Myocyte (in vitro differentiated cells): ENCODE measurements at places on chromosomes 16 and 17.

DNA sequence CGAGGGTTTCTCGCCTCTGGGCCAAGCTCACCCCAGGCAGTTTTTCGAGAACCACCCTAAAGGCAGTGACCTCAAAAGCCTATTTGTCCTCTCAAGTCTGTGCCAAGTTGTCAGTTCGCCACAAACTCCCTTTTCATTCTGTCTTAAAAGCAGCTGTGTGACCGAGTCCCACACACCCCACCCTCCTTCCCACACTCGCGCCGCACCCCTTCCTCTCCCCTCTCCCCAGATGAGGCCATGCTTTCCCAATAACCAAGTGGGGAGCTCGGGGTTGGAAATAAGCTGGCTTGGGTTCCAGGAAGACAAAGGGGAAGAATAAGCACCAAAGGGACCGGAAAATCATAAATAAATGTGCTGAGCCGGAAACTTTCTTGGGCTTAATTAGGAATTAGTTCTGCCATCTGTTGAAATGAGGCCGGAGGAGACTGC, 36.7 kb downstream of the GRIN2C start:
- peak; percentile 26 for DNase-seq

GRCh38 chr16:80507538-80507937, 33.3 kb upstream of the DYNLRB2 start:
- no peak for DNase-seq

- DNase-seq, result no peak
These were observed 37.2 kb downstream of the GSE1 start for GRCh38 chr16:85650135-85650843.

GRCh38 chr17:36106493-36106835, 2.8 kb downstream of the CCL4 start:
- no peak for DNase-seq

DNA sequence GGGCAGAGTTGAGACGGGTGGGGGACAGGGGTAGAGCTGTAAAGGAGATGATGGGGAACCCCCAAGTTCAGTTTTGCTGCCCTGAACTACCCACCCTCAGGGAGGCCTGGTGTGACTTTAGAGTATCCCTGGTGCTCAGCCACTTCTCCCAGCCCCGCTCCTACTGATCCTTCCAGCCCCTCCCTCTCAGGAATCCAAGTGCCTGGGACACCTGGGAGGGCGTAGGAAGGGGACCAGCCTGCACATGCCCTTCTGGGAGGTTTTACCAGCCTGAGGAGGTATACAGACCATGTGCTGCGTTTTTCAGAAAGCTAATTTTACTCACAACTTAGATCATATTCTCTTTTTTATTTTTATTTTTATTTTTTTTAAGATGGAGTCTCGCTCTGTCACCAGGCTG, 4.1 kb downstream of the ST6GALNAC2 start:
- no peak for DNase-seq

- peak; percentile 35 for DNase-seq
These were observed 31.7 kb downstream of the SOCS1 start for GRCh38 chr16:11224096-11224893.

- no peak for DNase-seq
These were observed 14.2 kb downstream of the C16orf82 start for GRCh38 chr16:27080895-27081294.

GRCh38 chr16:54657058-54657708, 273.5 kb upstream of the IRX5 start:
- peak; percentile 55 for DNase-seq

- no peak for DNase-seq
These were observed 10.1 kb downstream of the MRM3 start for GRCh38 chr17:792277-792676.

DNA sequence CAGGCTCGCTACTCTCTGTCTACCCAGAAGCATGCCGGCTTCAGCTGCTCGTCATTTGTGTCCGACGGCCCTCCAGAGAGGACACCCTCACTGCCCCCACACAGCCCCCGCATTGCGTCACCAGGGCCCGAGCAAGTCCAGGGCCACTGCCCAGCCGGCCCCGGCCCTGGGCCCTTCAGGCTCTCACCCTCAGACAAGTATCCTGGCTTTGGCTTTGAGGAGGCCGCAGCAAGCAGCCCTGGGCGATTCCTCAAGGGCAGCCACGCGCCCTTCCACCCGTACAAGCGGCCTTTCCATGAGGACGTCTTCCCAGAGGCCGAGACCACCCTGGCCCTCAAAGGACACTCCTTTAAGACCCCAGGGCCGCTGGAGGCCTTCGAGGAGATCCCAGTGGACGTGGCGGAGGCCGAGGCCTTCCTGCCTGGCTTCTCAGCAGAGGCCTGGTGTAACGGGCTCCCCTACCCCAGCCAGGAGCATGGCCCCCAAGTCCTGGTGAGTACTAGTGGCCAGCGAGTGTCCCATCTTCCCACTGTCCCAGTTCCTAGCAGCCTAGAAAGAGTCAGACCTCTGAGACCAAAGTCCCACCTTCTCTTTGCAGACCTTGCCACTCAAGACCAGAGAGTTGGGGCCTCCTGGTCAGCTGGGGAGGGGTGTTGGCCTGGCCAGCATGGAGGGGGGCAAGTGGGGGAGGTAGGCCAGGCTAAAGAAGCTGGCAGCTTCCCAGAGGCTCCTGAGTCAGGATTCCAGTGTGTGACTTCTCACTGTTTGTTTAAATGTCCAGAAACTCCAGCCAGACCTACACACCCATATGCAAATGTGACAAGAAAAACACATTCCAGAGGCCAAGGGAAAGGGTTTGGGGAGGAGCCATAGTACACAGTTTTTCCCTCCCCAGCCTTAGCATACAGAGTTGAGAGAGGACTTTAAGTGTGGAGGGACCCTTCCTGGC, 18.6 kb downstream of the FOXN1 start:
- no peak for DNase-seq

GRCh38 chr16:55120408-55120807, 189.7 kb downstream of the IRX5 start:
- DNase-seq, result no peak

DNA sequence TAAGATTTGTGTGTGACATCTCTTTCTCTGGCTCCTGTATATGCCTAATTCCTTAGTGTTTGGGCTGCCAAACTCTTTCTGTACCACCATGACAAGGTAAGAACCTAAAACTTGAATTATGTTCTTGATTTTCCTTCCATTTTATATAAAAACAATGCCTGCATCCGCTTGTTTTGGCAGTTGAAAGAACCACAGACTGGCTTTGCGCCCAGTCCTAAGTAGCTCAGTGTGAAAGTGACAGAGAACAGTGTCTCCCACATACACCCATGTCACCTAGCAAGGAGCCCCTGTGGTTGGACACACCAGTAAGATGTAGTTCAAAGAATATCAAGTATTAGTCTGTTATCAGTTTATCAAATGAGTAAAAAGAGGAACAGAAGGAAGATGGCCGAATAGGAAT, 40.7 kb upstream of the SLC6A2 start:
- DNase-seq, result no peak

GRCh38 chr17:82697808-82698064, 762 bp downstream of the RAB40B start:
- DNase-seq, result no peak

GRCh38 chr17:38463451-38463858, 35.2 kb downstream of the ARHGAP23 start:
- no peak for DNase-seq

DNA sequence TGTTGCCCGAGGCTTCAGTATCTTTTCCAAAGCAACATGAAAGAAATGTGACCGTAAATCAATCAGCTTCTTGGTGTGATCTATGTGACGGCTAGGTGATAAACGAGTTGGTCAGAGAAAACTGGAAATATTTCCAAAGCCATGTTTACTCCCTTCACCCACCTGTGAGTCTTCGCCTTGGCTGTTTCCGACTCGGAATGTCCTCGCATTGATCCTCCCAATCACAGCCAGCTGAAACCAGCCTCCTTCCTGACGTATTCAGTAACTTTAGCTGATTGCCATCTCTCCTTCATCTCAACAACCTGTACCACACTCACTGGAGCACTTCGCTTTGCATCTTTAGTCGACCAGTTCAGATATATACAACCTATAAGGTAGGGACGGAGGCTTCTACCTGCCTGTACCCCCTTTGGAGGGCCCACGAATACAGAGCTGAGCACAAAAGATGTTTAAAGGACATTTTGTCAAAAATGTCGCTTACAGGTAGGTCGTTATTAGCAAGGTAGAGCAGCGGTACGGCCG, 705 bp downstream of the KRABD2 start:
- no peak for DNase-seq

- no peak for DNase-seq
These were observed 17.7 kb downstream of the PLCG2 start for GRCh38 chr16:81796583-81797346.

DNA sequence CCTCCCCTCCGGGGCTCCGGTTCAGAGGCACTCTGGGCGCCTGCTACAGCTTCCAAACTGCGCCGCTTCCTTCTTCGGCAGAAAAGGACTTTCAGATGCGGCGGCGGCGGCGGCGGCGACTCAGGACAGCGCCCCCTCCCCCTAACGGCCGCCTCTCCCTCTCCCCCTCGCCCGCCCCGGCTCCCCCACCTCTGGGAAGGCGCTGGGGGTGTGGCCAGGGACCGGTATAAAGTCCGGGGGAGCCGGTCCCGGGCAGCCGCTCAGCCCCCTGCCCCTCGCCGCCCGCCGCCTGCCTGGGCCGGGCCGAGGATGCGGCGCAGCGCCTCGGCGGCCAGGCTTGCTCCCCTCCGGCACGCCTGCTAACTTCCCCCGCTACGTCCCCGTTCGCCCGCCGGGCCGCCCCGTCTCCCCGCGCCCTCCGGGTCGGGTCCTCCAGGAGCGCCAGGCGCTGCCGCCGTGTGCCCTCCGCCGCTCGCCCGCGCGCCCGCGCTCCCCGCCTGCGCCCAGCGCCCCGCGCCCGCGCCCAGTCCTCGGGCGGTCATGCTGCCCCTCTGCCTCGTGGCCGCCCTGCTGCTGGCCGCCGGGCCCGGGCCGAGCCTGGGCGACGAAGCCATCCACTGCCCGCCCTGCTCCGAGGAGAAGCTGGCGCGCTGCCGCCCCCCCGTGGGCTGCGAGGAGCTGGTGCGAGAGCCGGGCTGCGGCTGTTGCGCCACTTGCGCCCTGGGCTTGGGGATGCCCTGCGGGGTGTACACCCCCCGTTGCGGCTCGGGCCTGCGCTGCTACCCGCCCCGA, at the start of gene IGFBP4:
IGFBP4 (plus strand) TSS at position 255 of the 792 bp plus-strand sequence; CDS start at position 541, 286 bp downstream.
- DNase-seq, result peak; percentile 80

GRCh38 chr17:42695500-42695899, 13.2 kb downstream of the CNTNAP1 start:
- DNase-seq, result no peak

GRCh38 chr17:58166682-58167081, at the start of gene OR4D2:
OR4D2 (plus strand) TSS chr17:58166982; CDS start chr17:58169656, 2,674 bp downstream.
- DNase-seq, result no peak

DNA sequence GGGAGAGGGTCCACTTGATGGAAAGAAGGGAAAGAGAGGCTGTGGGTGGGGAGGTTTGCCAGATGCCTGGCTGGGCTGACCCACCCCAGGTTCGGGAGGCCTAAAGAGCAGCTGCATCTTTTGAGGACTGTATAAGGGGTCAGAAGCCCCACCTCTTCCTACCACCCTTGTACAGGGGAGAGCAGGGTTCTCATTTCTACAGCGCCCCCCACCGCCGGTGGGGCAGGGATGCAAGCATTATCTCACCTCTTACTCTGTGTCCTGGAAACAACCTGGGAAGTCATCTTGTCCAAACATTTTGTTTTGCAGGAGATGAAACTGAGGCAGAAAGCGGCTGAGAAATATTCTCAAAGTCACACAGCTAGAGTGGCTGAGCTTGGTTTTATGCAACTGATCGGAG, 22.5 kb upstream of the CCDC182 start:
- no peak for DNase-seq

GRCh38 chr17:42670789-42671657, 5.8 kb downstream of the PLEKHH3 start:
- no peak for DNase-seq

- DNase-seq, result peak; percentile 60
These were observed 28.8 kb downstream of the ZCCHC14 start for GRCh38 chr16:87463722-87464690.

- DNase-seq, result no peak
These were observed 9.2 kb downstream of the STAT3 start for GRCh38 chr17:42378959-42379594.

DNA sequence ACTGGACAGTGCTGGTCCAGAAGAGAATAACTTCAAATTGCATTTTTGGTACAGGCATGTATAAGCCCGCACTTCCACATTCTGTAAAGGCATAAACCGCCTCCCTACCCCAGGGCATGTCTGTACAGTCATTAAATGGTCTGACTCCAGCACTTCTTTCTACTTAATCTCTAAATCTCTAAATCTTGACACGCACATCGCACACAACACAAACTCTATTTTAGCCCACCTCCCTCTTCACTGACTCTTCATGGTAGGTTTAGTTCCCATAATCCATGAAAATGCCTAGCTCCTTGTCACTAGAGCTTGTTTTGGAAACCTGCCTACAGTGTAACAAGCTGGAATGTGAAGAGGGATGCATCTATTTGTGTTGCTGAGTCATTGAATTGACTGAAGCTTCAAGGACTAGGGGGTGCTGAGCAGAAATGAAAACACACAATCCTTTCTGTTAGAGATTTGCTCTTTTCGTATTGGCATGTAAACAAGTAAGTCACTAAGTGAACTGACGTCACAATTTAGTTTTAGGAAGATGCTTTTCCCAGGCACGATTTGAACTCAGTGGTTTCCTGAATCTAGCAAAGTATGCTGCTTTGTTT, 1.6 kb upstream of the DUSP14 start:
- DNase-seq, result peak; percentile 82

GRCh38 chr16:24051125-24051524, 205.0 kb upstream of the CACNG3 start:
- DNase-seq, result no peak

GRCh38 chr16:88007321-88007731, 56.1 kb downstream of the BANP start:
- DNase-seq, result no peak

DNA sequence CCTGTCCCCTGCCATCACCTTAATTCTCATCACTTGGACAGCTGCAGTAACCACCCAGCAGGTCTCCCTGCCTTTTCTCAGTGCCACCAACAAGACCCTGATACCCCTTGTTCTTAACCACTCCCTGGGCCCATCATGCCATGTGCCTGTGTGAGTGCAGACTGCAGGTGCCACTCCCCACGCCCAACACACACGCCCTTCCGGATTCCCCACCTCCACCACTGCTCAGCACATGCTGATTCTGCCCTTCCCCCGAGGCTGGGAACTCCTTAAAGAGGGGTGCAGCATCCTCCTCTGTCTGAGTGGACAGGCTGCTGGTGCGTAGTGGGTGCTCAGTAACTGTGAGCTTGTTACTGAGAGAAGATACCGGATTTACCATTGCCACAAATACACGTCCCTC, 52.4 kb downstream of the PLD6 start:
- DNase-seq, result no peak

DNA sequence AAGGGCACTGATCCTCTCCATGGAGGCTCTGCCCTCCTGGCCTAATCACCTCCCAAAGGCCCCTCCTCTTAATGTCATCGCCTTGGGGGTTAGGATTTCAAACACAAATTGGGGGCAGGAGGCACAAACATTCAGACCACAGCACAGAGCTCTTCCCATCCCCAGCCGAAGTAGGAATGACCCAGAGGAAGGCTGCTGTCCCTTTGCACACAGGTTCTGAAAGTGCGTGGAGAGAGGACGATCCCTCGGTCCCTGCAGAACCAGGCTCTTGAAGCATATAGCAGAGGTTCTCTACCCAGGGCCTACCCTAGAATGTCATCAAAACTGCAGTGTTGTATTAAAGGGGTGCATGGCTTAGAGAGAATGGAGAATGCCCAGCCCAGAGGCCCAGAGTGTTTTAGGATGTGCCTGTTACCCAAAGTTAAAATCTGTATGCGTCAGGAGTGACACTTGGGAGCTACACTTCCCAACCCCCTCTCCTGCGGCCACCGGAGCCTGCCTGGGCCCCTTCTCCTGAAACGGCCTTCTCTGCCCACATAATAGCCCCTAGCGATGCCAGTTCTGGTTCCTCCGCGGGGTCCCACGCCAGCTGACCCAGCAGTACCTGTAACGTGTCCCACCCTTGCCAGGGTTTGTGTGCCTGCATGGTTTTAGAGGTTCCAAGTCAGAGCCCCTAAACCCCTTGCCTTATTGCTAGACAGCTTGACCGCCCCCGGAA, 159.5 kb upstream of the CACNG5 start:
- DNase-seq, result no peak
